ENCODE measurements at places on chromosomes 1 and 21.

- no peak for DNase-seq
These were observed 3.0 kb downstream of the OLFM3 start for GRCh38 chr1:101993710-101994109.

- peak; percentile 56 for DNase-seq
These were observed 1.1 kb downstream of the PIK3CD start for GRCh38 chr1:9652379-9653209.

DNA sequence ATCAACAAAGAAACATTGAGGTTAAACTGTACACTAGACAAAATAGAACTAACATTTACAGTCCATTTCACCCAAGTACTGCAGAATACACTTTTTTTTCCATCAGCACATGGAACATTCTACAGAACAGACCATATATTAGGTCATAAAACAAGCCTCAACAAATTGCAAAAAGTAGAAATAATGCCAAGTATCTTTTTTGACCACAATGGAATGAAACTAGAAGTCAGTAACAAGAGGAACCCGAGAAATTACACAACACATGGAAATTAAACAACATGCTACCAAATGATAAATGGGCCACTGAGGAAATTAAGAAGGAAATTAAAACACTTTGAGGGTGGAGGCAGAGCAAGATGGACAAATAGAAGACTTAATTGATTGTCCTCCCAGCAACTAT is 8.4 kb upstream of the C1orf185 start:
- DNase-seq, result no peak

DNA sequence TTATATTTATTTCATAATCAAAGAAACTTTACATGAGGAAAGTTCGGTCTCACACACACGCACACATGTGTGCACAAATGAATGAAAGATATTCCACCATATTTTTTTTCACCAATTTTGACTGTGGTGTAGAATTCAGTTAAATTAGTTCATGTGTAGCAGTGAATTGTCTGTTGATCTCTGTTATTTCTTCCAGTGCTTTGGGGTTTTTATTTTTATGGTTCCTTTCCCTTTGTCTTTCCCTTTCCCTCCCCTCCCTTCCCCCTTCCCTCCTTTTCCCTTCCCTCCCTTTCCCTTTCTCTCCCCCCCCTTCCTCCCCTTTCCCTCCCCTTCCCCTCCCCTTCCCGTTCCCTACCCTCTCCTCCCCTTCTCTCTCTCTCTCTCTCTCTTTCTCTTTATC is 8.9 kb downstream of the RYR2 start:
- DNase-seq, result no peak

DNA sequence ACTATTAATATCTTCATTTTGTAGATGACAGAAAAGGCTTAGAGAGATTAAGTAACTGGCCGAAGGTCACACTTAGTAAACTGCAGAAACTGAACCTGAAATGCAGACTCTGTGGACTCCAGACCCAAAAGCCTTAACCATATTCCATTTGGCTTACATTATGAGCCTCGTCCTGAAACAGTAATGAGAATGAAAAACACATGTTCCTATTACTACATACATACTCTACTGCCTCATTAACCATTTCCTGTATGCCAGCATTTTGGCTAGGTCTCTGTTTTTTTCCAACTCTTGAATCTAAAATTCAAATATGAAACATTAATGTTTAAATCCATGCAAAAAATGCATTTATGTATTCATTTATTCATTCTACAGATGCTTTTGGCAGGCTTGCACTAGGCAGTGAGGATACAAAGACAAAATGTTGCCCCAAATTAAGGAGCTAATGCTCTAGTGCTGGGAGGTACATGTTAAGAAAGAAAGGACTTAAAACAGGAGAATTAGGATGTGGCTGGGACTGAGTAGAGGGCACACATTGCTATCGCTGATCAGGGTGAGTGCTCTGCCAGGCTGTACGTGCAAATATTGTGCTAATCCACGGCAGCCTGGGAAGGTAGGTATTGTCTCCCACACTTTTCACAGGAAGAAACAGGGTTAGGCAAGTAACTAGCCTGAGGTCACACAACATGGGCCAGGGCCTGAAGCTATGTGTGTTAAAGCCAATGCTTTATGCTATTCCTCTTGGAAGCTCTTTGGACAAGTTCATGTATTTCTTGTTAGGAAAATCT is 14.0 kb downstream of the DEGS1 start:
- no peak for DNase-seq

Data from activated CD4-positive, alpha-beta T cell treated with anti-CD3 and anti-CD28 coated beads for 4 hours (primary cell).